Mononuclear cell (primary cell): ENCODE measurements at places on chromosomes 7 and 10. TPM values are rescaled to one million over a fixed set of nuclear protein-coding genes. Genes with fewer than 3 reads are reported as not detected.

LRRC18 gene
- not detected for total RNA-seq

MSMB gene
- total RNA-seq = not detected

ZNF239 gene
- 0.31 TPM for total RNA-seq

GPR26 gene
- total RNA-seq = under 0.01 TPM

ALOX5 gene
- 88.9 TPM for total RNA-seq

TUBGCP2 gene
- 54.9 TPM for total RNA-seq

MSANTD7 gene
- total RNA-seq = 22.2 TPM

OR2A42 gene
- 0.10 TPM for total RNA-seq

LRRN3 gene
- total RNA-seq = 3.8 TPM

PDE6C gene
- total RNA-seq = not detected

VWC2 gene
- total RNA-seq = not detected

TMEM225B gene
- total RNA-seq = 1.4 TPM
